ENCODE measurements at places on chromosomes 4 and X.

- DNase-seq, result no peak
These were observed 105.9 kb downstream of the SHROOM4 start for GRCh38 chrX:50707955-50708699.

DNA sequence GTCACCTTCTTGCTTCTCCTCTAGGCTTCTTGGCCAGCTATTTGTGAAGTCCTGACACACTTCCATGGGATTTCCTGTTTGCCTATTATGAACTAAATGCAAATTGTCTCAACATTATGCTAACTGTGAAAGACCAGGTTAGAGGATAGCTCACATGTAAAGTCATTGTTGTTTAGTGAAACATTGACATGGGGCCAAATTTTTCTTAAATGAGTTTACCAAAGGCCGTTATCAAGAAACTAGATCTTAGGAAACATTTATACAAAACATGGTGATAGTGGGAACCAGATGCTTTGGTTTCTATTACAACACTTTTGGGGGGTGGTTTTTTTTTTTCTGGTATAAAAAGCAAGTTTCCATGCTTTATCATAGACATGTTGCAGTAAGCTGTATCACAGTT is 466.8 kb upstream of the FAM241A start:
- DNase-seq, result no peak

DNA sequence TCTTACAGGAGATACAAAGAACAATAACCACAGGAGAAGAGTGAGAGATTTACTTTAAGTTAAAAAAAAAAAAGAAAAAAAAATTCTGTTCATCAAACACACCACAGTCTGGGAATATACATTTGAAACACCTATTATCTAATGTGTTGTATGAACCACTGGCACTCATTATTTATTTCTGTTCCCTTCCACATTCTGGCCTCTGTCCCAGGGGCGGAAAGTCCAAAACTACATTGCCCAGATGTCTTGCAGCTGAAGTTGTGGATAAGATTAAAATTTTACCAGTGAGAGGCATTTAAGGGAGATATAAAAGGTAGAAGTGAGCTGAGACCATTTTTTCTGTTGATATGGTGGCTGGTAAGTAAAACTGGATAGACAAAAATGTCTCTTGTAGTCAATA is 56.2 kb downstream of the SCLT1 start:
- DNase-seq, result no peak

GRCh38 chr4:94477227-94477626 is 25.5 kb downstream of the PDLIM5 start:
- no peak for DNase-seq

DNA sequence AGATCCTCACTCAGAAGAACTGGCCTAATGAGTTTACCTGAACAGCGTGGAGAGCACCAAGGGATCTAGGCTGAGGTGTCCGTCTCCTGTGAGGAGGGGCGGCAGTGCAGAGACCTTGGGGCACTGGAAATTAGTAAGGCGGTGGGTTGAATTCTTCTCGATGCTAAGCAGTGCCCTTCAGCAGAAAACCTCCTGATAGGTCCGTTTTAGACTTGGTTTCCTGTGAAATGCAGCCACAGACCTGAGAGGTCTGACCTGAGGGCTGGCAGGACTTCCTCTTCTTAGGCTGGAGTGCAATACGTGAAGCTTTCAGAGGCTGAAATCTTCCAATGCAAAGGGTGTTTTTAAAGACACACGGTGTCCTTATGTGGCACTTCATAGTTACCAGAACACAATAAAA is at the start of gene CLNK:
TSS of gene CLNK (minus strand) at position 138 of the 400 bp plus-strand sequence. CDS start 16,899 bp downstream, outside the sequence.
- DNase-seq, result no peak

DNA sequence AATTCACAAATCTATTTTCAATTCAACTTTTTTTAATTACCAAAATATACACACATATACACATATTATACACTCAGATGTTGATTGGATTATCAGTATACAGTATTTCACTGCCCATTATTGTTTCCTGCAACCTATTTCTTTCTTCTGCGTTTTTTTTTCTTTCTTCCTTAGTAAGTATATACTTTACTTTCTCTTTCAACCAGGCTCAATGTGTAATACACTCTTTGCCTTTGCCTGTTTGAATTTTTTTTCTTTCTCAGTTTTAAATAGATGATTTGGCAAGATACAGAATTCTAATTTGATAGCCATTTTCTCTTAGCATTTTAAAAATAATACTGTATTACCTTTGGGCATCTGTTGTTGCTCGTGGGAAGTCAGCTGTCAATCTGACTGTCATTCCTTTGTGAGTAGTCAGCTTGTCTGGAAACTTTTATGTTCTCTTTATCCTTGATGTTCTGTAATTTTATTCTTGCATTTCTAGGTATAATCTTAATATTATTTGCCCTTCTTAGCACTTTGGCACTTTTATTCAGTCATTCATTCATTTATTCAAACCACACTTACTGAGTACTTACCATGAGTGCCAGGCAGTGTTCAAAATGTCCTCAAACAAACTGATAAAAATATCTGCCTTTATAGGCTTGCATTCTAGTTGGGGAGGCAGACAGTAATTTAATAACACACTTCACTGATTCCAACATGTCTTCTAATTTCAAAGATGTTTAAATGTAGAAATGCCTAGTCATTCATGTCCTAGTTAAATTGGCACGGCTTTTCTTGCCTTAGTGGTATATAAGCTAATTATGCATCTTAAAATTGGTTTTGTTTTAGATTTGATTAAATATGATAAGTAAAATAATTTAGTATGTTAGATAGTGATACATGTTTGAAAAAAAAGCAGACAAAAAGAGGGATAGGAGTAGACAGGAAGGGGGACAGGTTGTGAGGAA is 3.7 kb downstream of the USP38 start:
- DNase-seq, result no peak

DNA sequence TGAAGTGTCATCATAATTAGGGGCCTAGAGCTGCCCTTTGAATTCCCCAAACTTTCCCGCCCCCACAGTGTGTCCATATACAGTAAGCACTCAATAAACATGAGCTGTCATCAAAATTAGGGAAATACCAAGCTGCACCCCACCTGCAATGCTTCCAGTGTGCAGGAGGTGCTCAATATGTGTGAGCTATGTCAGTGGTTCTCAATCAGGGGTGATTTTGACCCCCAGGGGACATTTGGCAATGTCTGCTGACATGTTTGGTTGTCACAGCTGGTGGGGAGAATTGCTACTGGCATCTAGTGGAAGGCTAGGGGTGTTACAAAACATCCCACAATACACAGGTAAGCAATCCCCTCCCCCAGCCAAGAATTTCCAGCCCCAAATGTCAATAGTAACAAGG is 748 bp downstream of the CFP start:
- no peak for DNase-seq

GRCh38 chrX:119468551-119469312 is 488 bp downstream of the SLC25A5 start:
- DNase-seq, result peak; percentile 81

DNA sequence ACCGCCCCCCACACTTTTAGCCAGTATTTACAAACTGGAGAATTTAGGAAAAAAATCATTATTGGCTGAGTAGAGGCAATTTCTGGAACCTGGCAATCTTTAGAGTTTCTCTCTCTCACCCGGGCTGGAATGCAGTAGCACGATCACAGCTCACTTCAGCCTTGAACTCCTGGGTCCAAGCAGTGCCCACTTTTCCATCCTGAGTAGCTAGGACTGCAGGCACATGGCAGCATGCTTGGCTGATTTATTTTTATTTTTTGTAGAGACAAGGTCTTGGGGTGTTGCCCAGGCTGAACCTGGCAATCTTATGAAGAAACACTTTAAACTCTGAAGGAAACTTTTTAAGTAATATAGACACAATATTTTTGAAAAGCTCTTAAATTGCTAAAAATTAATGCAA is 120.1 kb downstream of the AFF1 start:
- DNase-seq, result no peak

DNA sequence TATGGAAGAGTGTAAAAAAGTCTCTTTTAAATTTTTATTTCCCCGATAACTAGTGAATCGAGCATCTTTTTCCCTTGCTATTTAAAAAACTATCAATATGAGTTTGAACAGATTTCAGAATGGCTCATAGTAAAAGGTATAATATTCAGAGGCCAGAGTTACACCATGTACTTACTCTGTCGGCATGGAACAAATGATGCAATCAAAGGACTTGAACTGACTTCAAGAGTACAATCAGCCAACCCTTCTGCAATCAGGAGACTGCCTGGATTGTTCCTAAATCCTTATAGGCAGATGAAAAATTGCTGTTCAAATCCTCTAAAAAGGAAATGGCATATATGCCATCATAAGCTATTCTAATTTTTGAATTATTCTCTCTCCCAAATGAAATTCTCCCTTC is 273.3 kb downstream of the SH2D1A start:
- no peak for DNase-seq

DNA sequence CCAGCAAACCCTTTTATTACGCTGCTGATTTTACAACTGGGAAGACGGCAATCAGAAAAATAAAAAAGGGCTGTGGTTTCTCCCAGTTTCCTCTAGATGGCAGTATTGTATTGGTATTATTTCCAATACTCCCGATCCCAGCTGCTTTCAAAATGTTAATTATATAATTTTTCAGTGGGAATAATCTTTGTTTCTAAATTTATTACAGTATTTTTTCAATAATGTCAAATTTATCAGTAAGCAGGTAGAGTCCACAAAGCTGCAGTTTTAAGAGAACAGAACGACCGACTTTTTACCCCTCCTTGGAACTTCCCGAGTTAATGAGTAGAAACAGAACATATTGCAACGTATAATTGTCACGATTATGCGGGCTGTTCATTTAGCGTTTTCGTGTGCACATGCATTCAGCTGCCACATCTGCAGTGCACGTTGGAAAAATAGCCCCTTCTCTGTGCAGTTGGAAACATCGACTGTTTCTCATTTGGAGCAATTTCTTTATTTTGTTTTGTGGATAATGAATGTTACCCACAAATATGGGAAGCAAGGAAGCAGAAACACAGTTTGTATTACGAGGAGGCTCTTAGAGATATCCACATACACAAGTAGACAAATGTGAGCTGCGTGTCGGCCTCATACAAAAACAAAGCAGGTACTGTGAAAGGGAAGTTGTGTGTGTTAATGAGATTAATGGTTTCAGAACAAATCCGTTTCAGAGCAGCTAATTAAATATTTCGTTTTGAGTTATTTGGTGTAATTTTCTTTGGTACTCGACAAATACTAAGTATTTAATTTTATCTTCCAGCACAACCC is 188.0 kb downstream of the STIM2 start:
- peak; percentile 69 for DNase-seq

DNA sequence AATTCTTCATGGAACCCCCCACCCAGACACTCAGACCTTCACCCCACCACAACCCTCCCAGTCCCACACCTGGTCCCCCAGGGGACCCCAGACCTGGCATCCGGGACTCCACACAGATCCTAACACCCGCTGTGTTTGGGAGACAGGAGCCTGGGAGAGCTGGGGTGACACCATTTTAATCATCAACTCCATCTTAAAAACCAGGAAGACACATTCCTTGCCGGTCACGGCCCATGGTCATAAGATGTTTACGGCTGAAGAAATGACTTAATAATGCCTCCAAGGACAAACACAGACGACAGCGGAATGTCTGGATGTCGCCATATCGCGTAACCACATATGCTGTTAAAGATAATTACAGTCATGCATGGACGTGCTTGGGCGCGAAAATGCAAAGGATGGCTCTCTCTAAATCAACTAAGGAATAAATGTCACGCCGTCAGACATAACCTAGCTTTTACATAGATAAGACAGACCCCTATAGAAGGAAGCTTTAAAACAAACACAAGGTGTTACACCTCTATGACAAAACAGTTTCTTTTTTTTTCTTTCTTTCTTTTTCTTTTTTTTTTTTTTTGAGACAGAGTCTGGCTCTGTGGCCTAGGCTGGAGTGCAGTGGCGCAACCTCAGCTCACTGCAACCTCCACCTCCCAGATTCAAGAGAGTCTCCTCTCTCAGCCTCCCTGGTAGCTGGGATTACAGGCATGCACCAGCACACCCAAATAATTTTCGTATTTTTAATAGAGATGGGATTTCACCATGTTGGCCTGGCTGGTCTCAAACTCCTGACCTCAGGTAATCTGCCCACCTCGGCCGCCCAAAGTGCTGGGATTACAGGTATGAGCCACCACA is 2.1 kb upstream of the DHRSX start:
- DNase-seq, result no peak

DNA sequence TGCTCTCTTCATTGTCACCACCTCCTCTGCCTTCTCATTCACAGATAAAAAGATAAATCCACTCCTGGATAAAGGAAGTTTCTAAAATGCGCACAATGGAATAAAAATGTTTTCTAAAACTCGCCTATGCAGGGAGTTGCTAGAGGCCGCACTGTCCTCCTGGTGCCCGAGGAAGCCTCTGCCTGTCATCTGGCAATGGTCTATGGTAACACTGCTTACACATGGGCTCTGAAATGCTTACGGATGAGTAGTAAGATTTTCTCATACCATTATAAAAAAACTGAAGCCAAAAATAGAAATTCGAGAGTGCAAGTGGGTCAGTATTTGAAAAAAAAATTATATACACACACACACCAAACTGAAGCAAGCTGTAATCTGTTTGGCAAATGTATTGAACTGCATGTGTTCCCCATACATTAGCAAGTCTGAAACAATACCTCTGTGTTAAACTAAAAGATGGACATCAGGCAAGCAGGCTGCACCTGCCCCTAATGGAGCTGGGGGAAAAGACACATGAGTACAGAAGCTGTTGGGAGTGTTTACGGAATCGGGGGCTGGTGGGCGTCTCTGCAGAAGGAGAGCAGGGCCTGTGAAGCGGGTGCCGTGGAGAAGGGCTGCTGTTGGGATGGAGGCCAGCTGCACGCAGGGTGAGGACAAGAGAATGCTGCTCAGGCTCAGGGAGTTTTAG is 103.3 kb upstream of the FAT1 start:
- no peak for DNase-seq

- DNase-seq, result no peak
These were observed 1005.9 kb upstream of the PABPC4L start for GRCh38 chr4:135207531-135207930.

GRCh38 chr4:151218343-151218742 is 58.6 kb upstream of the PRSS48 start:
- no peak for DNase-seq

- DNase-seq, result no peak
These were observed 133.5 kb upstream of the FAM47B start for GRCh38 chrX:34809096-34809495.

DNA sequence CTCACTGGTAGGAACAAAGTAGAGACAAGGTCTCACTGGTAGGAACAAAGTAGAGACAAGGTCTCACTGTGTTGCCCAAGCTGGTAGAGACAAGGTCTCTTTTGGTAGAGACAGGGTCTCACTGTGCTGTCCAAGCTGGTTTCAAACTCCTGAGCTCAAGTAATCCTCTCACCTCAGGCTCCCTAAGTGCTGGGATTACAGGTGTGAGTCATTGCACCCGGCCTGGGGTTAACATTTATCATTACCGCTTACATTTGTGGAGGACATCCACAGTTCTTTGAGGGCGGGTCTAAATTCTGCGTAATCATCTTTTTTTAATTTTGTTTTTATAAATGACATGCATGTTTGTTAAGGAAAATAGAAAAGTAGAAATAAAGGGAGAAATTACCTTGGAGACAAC is 12.0 kb downstream of the RAB33B start:
- DNase-seq, result no peak

DNA sequence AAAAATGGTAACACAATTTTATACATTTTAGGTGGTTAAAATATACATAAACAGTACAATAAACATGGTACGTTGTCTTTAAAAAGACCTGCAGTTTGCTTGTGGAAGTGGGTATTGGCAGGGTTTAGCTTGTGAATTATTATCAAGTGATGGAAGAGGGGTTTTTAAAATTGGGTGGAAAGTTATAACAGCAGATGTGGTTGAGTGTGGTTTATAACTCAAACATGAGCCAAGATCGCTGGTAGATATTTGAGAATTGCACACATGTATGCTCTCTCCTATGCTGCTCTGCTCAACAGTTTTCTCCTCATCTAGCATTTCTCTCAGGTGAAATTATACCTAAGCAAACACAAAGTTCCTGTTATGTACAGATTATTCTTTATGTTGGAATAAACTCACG is 14.0 kb downstream of the EPGN start:
- DNase-seq, result no peak

Measured in NCI-H510A treated with DMSO at 0.1 percent for 48 hours (cell line).